Uterus (tissue), 4 donors: ENCODE measurements at places on chromosomes 5 and 9. TPM values are rescaled to one million over a fixed set of nuclear protein-coding genes. Genes with fewer than 3 reads are reported as not detected.

DNA sequence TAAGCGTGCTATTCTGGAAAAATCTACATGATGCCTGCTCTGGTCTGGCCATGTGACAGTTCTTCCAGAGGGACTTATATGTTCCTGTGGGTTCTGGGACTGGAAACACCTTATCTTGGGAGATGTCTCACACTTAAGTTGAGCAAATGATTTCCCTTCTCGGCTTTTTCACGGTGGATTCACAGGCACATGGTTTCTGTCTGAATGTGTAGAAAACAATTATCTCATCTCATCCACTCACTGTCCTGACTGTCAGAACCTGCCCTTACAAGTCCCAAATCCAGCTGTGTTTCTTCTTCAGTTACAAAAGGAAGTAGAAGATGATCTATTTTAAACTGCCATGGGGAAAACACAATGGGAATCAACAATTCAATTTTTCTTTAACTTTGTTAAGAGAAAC, 184.0 kb downstream of the SYK start:
- no peak overlapping the region for H3K4me3 ChIP-seq
- no peak for DNase-seq
- H3K4me1 ChIP-seq: no peaks in the 10 kb centered on the region
- no peaks in the 10 kb centered on the region for H3K27me3 ChIP-seq

DNA sequence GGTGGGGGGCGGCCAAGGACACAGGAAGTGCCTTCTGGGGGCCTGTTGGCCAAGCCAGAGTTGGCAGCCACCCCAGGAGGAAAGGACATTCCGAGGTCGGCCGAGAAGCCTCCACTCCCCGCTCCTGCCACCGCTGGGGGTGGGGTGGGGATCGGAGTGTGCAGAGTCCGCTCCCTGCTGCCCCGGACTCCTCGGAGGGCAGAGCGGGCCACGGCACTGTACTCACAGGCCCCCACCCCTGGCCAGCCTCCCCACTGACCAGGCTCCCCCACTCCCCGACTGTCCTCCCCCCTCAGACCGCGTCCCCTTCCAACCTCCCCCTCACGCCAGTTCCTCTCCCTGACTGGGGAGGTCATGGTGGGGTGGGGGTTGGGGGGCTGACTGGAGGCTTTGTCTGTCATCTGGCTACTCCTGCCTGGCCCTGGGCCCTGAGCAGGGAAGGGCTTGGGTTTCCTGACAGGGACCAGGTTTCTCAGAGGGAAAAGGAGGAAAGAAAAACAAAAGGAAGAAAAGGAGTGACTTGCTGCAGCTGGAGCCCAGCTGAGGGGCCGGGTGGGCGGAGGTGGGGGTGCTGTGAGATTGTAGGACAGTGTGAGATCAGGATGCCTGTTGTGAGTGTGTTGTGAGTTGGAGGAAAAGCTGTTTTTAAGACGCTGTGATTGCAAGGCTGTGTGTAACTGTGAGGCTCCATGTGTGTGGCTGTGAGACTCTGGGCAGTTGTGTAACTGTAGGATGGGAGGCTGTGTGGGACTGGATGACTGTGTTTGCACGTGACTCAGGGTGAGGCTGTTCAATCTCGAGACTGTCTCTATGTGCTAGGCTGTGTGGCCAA, 29.7 kb downstream of the CNTFR start:
- H3K36me3 ChIP-seq: no peaks in the 10 kb centered on the region
- peaks cover 13% of the 10 kb centered on the region for H3K4me1 ChIP-seq
- DNase-seq: no peak
- H3K27me3 ChIP-seq: no peaks in the 10 kb centered on the region

DNA sequence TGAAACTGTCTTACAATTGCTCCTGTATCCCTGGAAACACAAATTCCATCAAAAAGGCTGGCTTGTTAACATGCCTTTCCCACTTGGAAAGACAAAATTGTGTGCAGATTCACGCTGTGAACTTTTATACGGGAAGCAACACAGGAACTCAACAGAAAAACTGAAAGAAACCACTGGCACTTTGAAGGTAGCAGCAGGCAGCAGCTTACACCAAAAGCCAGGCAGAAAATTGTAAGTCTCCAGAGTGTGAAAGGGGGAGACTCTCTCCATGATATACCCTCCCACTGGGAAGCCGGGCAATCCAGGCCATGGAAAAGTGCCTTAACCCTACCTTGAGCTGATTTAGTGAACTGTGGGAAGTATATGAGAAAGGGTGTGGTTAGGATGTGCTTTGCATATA, 943.7 kb downstream of the CDH18 start:
- H3K36me3 ChIP-seq: no peaks in the 10 kb centered on the region
- DNase-seq: no peak
- H3K27ac ChIP-seq: no peak overlapping the region
- H3K4me1 ChIP-seq: no peaks in the 10 kb centered on the region

The C5orf58 gene
- not detected for total RNA-seq

- no peaks in the 10 kb centered on the region for H3K27me3 ChIP-seq
- no peak for DNase-seq
- peak overlapping the region; percentile 89 for H3K27ac ChIP-seq
- no peaks in the 10 kb centered on the region for H3K36me3 ChIP-seq
Observed at GRCh38 chr5:158780656-158781237, 319.0 kb downstream of the EBF1 start.

The PCDHGA12 gene
- 22.0 TPM for total RNA-seq

- H3K4me1 ChIP-seq: no peaks in the 10 kb centered on the region
- H3K27ac ChIP-seq: no peak overlapping the region
- DNase-seq: no peak
- H3K4me3 ChIP-seq: no peak overlapping the region
Observed at GRCh38 chr5:118447350-118447749, 541.0 kb downstream of the DTWD2 start.

DNA sequence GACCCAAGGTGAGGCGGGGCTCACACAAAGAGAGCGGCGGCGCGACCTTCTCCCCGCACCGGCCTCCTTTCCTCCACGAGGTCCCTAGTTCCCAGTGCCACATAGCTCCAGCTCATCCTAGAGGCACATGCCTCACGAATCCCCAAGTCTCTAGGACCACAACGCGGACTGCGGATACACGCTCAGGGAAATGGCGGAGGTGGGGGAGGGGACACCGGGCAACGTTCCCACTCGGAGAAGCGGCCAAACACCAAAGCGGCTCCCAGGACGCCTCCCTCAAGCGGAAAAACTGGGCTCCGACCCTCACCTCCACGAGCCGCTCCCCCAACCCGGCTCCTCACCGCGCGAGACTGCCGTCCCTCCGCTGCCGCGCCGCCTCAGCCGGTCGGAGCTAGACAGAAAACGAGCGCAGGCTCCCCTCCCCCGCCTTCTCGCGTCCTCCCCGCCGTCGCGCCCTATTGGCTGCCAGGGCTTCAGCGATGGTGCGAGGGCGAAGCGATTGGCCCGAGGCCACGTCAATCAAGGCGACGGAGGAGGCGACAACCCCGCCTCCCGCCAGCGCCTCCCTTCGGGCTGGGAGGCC, at the start of gene HNRNPK:
Gene HNRNPK (minus strand): TSS at position 404 of the 583 bp plus-strand sequence. CDS start 1,963 bp downstream, outside the sequence.
- H3K4me1 ChIP-seq: peaks cover 17% of the 10 kb centered on the region
- no peaks in the 10 kb centered on the region for H3K27me3 ChIP-seq
- H3K4me3 ChIP-seq: peak within 1 kb of the TSS; percentile 81
- H3K36me3 ChIP-seq: no peaks in the 10 kb centered on the region
- peak within 1 kb of the TSS; percentile 100 for H3K27ac ChIP-seq
- peak; percentile 99 for DNase-seq

DNA sequence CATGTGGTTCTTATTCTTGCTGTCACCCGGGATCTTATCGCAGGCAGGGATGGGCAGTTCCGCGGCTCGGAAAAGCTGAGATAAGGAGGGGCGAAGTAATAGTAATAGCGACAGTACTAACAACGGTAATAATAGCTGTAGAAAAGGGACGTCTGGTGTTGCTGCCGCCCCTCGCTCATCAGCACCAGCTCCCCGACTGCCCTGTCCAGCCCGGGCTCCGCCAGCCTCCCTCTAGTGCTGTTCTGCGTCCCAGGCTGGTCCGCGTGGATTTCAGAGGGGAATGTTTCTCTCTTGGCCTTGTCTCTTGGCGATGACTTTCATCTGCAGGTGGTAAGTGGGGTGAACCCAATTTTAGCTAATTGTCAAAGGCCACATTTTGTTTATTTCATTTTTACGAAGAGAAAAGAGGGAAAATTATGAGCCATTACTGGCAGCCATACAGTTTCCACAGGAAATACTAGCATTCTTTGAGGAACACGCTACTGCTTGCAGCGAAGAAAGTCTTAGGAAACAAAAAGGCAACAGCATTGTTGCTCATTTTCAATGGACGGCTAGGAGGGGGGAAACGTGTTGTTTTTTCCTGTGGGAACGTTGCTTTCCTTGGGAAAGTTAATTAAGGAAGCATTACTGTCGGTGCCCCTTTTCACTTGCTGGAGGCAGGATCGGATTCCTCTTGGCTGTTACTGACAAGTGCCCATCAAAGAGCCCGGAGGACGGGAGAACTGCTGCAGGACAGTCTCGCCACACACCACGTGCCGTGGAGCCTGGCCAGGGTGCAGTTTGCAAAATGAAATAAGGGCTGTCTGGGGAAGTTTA, 762 bp downstream of the SNCAIP start:
- no peaks in the 10 kb centered on the region for H3K4me1 ChIP-seq
- DNase-seq: peak; percentile 44
- no peaks in the 10 kb centered on the region for H3K36me3 ChIP-seq
- H3K27me3 ChIP-seq: no peaks in the 10 kb centered on the region
- H3K27ac ChIP-seq: peak overlapping the region; percentile 90

DNA sequence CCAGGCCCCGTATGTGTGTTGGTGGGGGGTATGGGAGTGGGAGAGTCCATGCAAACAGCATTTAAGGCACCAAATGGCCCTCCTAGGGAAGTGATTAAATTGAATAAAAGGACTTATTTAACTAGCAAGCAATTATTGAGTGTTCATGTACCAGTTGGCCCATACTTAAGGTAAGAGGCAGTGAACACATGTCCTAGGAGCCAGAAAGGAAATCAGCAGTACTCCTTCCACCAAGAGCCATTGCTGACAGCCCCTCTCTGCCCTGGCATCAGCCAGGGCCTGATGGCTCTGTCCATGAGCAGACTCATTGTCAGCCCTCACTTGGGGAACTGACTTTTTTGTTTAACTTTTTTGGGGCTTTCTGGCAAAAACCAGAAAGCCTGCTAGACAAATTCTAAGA, 10.4 kb upstream of the SHROOM1 start:
- no peak for DNase-seq
- no peak overlapping the region for H3K4me3 ChIP-seq
- H3K36me3 ChIP-seq: no peaks in the 10 kb centered on the region
- H3K27me3 ChIP-seq: no peaks in the 10 kb centered on the region
- H3K27ac ChIP-seq: peak overlapping the region; percentile 97

The BNC2 gene
- total RNA-seq: 85.9 TPM

The SPRY4 gene
- 10.4 TPM for total RNA-seq

The SPATA31C1 gene
- total RNA-seq: not detected

The DMRT3 gene
- not detected for total RNA-seq

GRCh38 chr5:96946381-96946780, 10.5 kb downstream of the LNPEP start:
- no peak overlapping the region for H3K4me3 ChIP-seq
- no peak for DNase-seq
- H3K27ac ChIP-seq: no peak overlapping the region
- H3K36me3 ChIP-seq: no peaks in the 10 kb centered on the region
- H3K4me1 ChIP-seq: no peaks in the 10 kb centered on the region
